Memory B cell (primary cell): ENCODE measurements at places on chromosomes 16 and 17.

DNA sequence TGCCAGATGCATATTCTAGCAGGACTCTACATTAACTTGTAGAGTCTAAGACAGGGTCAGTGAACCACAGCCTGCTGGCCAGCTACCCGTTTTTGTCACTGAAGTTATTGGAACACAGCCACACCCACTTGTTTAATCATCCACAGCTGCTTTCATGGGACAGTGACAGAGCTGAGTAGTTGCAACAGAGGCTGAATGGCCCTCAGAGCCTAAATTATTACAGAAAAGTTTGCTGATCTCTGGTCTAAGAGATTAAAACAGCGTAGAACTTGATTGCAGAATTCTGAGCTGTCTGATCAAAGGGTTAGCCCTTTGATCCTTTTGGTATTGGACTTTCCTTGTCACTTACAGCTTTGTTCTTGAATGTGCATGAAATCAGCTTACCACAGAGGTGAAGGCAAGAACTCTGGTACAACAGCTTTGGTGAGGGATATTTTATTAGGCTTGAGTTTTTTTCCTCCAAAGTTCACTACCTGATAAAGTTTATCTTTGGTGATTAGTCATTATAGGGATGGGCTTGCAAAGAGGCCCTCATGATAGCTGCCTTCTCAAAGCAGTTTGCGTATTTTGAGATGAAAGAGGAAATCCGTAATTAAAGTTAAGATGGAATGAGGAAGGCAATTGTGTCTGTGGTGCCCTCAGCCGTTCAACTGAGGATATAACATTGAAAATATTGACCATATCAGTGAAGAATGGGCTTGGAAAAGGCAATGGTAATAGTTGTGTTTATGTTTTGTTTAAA lies 23.6 kb downstream of the ALDH3A2 start:
- no peak for DNase-seq

DNA sequence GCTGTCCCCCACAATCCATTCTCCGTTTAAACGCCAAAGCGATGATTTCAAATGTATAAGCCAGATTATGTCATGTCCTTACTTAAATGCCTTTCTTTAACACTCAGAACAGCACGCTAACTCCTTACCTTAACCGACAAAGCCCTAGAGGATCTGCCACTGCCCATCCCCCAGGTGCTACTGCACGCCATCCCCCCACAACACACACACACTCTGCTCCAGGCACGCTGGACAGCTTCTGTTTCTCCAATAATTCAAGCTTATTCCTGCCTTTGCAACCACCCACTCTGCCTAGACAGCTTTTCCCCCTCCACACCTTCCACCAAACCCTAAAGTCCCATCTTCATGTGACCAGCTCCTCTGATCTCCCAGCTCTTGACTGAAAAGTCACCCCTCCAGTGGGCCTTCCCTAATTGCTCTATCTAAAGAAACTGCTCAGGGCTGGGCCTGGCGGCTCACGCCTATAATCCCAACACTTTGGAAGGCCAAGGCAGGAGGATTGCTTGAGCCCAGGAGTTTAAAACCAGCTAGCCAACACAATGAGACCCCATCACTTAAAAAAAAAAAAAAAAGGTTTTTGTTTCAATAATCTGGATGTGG lies 38.9 kb upstream of the RPL38 start:
- no peak for DNase-seq

DNA sequence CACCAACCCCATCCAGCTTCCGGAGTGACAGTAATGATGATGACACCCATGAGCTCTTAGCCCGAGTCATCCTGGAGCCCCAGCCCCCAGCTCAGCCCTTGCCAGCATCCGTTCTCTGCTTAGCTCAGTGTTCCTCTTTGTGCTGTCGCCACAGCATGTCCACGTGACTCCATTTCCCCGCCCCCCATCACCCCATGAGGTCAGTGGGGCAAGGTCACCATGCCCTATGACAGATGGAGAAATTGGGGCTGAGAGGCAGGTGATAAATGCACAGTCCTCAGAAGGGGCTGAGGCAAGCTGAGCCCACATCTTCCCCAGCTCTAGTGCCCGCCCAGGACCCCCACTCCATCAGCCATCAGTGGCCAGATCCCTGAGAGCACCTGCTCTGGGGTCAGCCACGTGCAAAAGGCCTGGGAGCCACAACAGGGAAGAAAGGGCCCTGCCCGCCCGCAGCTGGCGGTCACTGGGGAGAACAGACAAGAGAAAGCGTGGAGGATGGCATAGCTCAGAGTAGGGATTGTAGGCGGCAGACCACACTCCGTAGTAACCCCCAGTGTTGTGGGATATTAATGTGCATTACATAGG lies 17.1 kb downstream of the ITGB4 start:
- no peak for DNase-seq

DNA sequence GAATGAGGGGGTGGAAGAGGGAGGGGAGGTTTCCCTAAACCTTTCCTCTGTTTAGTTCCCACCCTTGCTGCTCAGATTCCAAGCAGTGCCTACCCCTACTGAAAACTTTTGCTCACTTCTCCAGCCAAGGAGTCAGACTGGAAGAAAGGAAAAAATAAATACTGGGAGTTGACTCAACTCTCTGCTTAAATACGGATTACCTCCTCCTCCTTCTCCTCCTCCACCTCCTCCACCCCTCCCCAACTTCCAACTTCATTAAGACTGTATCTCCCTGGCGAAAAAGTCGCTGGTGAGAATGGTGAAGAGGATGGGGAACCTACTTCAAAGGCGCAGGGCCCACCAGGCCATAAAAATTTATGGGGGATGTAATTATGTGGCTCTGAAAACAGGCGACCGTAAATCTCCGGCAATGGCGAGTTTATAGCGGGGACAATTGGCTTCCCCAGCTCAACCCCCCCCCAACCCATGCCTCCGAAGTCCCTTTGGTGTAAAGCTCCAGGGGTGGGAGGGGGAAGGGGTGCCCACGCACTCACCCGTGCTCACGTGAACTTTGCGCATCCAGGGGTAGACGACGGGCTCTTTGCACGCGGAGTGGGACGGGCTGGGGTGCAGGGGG lies 712 bp downstream of the HOXB4 start:
- no peak for DNase-seq

DNA sequence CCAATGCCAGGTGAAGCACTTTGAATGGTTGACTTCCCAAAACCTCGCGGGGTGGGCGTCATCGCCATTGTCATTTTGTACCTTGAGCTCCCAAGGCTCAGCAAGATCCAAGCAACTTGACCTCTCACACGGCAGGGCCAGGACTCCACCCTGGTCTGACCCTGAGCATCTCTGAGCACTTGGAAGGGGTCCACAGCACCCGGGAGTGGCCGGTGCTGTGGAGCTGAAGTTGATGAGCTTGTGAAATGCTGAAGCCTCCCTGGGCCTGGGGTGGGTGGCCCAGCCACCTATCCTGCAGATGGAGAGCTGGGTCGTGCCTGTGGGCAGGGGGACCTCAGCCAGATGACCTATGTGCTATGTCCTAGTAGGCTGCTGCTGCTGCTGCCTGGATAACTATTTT lies 283.3 kb upstream of the FOXF1 start:
- DNase-seq: no peak

- no peak for DNase-seq
Observed at GRCh38 chr16:15899538-15900100, 11.2 kb upstream of the CEP20 start.

- DNase-seq: no peak
Observed at GRCh38 chr16:86498671-86499439, 11.5 kb upstream of the FOXF1 start.
